ENCODE measurements at places on chromosomes 12 and 14.
A peak's percentile ranks its signal among the peaks of the same experiment; 100 is the strongest.

- H3K27ac ChIP-seq = no peak overlapping the region
- peaks cover 13% of the 10 kb centered on the region for H3K4me1 ChIP-seq
- H3K4me3 ChIP-seq = no peak overlapping the region
- DNase-seq = no peak
- H3K27me3 ChIP-seq = peaks cover 4% of the 10 kb centered on the region
These were observed 2.5 kb downstream of the CCDC197 start for GRCh38 chr14:93999573-93999972.

- no peaks in the 10 kb centered on the region for H3K27me3 ChIP-seq
- no peak overlapping the region for H3K4me3 ChIP-seq
- H3K4me1 ChIP-seq = no peaks in the 10 kb centered on the region
- DNase-seq = peak; percentile 47
These were observed 209.7 kb upstream of the ATP2B1 start for GRCh38 chr12:89918172-89918846.

DNA sequence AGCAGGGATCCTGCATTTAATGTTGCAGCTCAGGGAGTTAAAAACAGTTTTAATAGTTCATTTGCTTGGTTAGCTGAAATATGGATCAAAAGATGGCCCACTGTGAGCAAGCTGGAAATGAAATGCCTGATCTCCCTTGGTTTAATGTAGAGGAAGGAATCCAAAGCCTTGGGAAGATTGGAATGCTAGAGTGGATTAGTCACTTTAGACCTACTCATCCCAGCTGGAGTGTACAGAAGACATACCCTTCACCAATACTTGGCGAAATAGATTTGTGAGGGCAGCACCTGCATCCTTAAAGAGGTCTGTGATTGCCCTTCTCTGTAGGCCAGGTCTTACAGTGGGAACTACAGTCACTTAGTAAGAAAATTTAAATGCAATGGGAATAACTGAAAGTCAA, 58.0 kb upstream of the KRAS start:
- no peaks in the 10 kb centered on the region for H3K36me3 ChIP-seq
- H3K4me1 ChIP-seq = peaks cover 7% of the 10 kb centered on the region
- DNase-seq = peak; percentile 66
- H3K27ac ChIP-seq = no peak overlapping the region

DNA sequence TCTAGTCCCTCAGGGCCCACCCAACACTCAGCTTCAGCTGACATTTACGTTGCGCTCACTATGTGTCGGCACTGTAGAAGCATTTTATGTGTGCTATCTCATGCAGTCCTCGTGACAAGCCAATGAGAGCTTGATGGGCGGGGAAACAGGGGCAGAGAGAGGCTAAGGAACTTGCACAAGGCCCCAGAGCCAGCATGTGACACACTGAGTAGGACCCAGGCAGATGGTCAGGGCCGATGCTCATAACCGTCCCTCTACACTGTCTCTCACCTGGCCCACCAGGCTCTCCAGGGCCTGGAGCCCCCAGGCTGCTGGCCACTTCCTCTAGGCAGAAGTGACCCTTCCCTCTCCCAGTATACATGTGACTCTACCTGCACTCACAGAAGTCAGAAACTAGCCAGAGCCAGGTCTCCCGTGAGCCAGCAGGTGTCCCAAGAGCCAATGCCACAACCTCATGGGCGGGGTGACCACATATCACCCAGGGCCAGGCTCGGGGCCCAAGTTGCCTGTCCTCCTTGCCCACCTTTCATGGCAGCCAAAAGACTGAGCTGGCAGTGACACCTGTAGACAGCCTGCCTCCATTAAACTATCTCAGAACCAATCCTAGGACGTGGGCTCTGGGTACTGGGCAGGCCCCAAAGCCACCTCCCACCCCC, 38.3 kb downstream of the TTC7B start:
- DNase-seq = no peak
- peaks cover 12% of the 10 kb centered on the region for H3K4me1 ChIP-seq
- H3K36me3 ChIP-seq = no peaks in the 10 kb centered on the region
- H3K27ac ChIP-seq = no peak overlapping the region
- H3K4me3 ChIP-seq = no peak overlapping the region

- peaks cover 31% of the 10 kb centered on the region for H3K4me1 ChIP-seq
- H3K4me3 ChIP-seq = no peak overlapping the region
- no peaks in the 10 kb centered on the region for H3K36me3 ChIP-seq
- no peaks in the 10 kb centered on the region for H3K27me3 ChIP-seq
These were observed 124.7 kb upstream of the MAX start for GRCh38 chr14:65226824-65227604.

DNA sequence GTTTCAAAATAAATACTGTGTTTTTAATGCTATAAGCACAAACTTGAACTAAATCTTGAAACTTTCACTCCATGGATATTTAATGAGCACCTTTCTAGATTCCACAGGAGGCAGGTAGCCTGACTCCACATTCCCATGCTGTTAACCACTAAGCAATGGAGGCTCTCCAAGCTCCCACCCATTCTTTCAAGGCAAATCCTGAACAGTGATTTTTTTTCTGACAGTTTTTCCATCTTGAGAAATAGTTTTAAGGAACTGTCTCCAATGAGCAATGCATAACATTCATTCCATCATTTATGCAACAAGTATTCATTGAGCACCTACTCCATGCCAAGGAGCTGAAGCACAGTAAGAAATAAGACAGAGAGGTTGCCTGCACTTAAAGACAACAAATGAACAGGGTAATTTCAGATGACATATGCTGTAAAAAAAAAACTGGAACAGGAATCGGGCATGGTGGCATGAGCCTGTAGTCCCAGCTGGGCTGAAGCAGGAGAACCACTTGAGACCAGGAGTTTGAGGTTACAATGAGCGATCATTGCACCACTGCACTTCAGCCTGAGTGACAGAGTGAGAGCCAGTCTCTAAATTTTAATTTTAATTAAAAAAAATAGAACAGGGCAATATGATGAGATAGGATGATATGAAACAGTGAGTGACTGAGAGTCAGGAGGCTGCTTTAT, 102.3 kb upstream of the CPSF6 start:
- no peak for DNase-seq
- H3K27ac ChIP-seq = no peak overlapping the region
- no peak overlapping the region for H3K4me3 ChIP-seq
- peaks cover 4% of the 10 kb centered on the region for H3K27me3 ChIP-seq
- no peaks in the 10 kb centered on the region for H3K4me1 ChIP-seq
- no peaks in the 10 kb centered on the region for H3K36me3 ChIP-seq

GRCh38 chr14:81311141-81311540, 89.0 kb downstream of the STON2 start:
- H3K27ac ChIP-seq = no peak overlapping the region
- H3K36me3 ChIP-seq = no peaks in the 10 kb centered on the region
- DNase-seq = no peak
- no peaks in the 10 kb centered on the region for H3K4me1 ChIP-seq
- H3K27me3 ChIP-seq = no peaks in the 10 kb centered on the region
- no peak overlapping the region for H3K4me3 ChIP-seq

DNA sequence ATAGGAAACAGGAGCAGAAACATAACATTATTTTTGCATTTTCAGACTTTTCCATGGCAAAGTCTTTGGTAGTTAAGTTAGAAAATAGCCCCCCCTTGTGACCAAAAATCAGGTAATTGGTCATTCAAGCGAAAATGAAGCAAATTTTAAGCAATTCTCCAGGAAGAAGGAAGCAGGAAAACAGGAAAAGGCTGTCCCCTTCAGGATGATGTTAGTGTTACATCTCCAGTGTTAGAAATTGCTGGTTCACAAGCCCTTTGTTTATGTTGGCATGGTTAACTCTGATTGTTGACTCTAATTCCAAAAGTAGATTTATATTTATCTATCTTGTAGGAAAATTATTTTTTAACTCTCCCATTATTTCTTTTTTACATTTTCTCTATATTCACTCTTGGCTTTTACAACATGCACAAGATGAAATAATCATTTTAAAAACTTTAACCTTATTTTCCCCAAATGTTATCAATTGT, 18.8 kb upstream of the GAS2L3 start:
- no peak overlapping the region for H3K27ac ChIP-seq
- no peak overlapping the region for H3K4me3 ChIP-seq
- H3K4me1 ChIP-seq = no peaks in the 10 kb centered on the region
- no peaks in the 10 kb centered on the region for H3K36me3 ChIP-seq
- peak; percentile 95 for DNase-seq

DNA sequence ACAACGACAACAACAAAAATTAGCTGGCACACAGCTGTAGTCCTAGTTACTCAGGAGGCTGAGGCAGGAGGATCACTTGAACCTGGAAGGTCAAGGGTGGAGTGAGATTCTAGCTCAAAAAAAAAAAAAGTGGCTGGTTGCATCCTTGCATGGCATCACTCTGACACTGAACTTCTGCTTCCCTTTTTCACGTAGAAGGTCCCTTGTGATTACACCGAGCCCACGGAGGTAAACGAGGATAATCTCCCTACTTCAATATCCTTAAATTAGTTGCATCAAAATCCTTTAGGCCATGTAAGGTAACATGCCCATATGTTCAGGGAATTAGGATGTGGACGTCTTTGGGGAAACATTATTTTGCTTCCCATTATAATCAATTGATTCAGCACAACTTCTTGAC, 4.0 kb upstream of the PPP4R4 start:
- H3K4me3 ChIP-seq = no peak overlapping the region
- H3K27me3 ChIP-seq = peaks cover 11% of the 10 kb centered on the region
- no peaks in the 10 kb centered on the region for H3K36me3 ChIP-seq
- no peak for DNase-seq
- H3K4me1 ChIP-seq = peaks cover 4% of the 10 kb centered on the region
- no peak overlapping the region for H3K27ac ChIP-seq

DNA sequence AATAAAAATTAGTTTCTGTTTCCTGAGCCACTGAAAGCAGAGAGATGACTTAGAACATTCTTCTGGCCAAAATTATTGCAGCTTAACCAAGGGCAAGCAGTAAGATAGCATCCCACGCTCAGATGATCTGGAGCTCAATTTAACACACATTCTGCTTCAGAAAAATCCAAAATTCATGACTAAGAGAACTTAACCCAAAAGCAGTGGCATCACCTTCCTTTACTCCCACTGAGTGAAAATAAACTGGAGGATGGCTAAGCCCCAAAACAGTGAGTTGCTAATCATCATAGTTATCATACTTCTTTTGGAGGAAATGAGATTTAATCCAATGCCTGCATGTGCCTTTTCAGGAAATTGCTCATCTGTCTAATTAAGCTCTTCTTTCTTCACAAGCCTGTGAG, 195.4 kb downstream of the DUSP6 start:
- H3K4me3 ChIP-seq = no peak overlapping the region
- no peak for DNase-seq
- no peaks in the 10 kb centered on the region for H3K27me3 ChIP-seq
- H3K4me1 ChIP-seq = peaks cover 45% of the 10 kb centered on the region
- H3K27ac ChIP-seq = peak overlapping the region; percentile 77

- H3K4me3 ChIP-seq = no peak overlapping the region
- H3K27ac ChIP-seq = no peak overlapping the region
- no peaks in the 10 kb centered on the region for H3K4me1 ChIP-seq
- no peak for DNase-seq
These were observed 2.6 kb downstream of the RNASE1 start for GRCh38 chr14:20799892-20800544.
